Peyer's patch (tissue), 4 donors: ENCODE measurements at places on chromosomes 12 and 14. TPM values are rescaled to one million over a fixed set of nuclear protein-coding genes. Genes with fewer than 3 reads are reported as not detected.
A peak's percentile ranks its signal among the peaks of the same experiment; 100 is the strongest.

- H3K4me3 ChIP-seq, result no peak overlapping the region
- H3K4me1 ChIP-seq, result no peaks in the 10 kb centered on the region
- H3K27ac ChIP-seq, result no peak overlapping the region
- no peaks in the 10 kb centered on the region for H3K36me3 ChIP-seq
These were observed 67.3 kb downstream of the DACT1 start for GRCh38 chr14:58705066-58705465.

DNA sequence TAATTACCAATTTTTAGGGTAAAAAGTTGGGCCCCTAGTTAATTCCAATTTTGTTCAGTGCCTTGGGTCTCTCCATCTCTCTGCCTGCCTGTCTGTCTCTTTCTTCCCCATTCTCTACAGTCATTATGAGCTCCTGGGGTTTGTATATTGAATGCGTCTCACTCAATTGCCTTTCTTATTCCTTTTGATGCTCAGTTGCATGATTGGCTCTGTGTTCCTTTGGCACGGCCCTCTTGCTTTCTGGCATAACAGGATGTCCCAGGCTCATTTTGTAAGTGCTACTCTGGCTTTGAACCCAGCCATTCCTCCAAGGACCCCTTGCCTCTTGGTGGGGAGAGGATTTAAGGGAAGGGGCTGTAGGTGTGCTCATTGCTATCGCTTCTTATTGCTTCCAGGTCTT lies 35.6 kb downstream of the ZNF664 start:
- H3K27ac ChIP-seq, result no peak overlapping the region
- no peaks in the 10 kb centered on the region for H3K27me3 ChIP-seq
- H3K4me1 ChIP-seq, result no peaks in the 10 kb centered on the region
- DNase-seq, result no peak
- H3K36me3 ChIP-seq, result no peaks in the 10 kb centered on the region

DNA sequence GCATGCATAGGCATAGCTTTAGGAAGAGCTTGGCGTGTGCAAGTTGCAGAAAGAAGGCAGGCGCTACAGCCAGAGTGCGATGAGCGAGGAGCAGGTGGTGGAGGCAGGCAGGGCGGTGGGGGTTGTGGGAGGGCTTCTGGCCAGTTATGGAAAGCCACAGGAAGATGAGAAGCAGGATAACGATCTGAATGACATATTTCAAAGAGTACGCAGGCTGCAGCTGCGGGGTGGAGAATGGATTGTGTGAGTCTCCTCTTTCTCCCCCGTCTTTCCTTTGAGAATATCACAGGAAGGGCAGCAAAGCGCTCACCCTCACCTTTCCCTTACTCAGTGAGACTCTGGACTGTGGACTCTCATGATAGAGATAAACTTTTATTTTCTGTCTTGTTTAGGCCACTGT lies 48.7 kb upstream of the PLXNC1 start:
- no peaks in the 10 kb centered on the region for H3K36me3 ChIP-seq
- no peaks in the 10 kb centered on the region for H3K4me1 ChIP-seq
- no peak overlapping the region for H3K4me3 ChIP-seq
- no peaks in the 10 kb centered on the region for H3K27me3 ChIP-seq

DNA sequence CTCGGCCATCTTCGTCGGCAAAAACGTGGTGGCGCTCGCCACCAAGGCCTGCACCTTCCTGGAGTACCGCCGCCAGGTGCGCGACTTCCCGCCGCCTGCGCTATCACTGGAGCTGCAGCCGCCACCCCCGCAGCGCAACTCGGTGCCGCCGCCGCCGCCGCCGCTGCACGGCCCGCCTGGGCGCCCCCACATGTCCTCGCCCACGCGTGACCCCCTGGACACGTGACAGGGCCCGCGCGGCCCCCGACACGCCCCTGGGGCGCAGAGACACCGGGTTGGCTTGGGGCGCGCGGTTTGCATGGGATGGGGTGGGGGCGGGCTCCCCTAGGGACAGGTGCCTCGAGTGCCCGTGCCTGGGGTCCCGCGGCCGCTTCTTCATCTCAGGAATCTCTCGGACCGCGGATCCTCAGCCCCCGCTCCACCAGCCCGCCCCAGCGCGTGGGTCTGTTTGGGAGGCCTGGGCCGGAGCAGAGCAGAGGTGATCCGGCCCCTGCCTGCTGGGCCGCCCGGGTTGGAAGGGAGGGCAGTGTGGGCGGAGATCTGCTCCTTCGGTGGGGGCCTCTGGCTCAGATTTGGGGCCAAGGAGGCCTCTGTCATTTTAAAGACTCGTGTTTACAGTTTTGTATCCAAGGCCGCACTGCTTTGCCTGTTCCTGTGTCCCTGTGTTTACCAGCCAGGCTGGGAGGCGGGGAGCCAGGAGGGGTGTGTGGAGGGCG lies 3.3 kb downstream of the TMEM121 start:
- H3K4me1 ChIP-seq, result no peaks in the 10 kb centered on the region
- peak overlapping the region; percentile 67 for H3K4me3 ChIP-seq
- peaks cover 12% of the 10 kb centered on the region for H3K27me3 ChIP-seq
- no peak overlapping the region for H3K27ac ChIP-seq
- DNase-seq, result peak; percentile 39
- no peaks in the 10 kb centered on the region for H3K36me3 ChIP-seq

- no peaks in the 10 kb centered on the region for H3K27me3 ChIP-seq
- DNase-seq, result no peak
- H3K4me3 ChIP-seq, result no peak overlapping the region
- no peaks in the 10 kb centered on the region for H3K36me3 ChIP-seq
- no peak overlapping the region for H3K27ac ChIP-seq
These were observed 6.1 kb downstream of the FAM186A start for GRCh38 chr12:50390316-50390741.

DNA sequence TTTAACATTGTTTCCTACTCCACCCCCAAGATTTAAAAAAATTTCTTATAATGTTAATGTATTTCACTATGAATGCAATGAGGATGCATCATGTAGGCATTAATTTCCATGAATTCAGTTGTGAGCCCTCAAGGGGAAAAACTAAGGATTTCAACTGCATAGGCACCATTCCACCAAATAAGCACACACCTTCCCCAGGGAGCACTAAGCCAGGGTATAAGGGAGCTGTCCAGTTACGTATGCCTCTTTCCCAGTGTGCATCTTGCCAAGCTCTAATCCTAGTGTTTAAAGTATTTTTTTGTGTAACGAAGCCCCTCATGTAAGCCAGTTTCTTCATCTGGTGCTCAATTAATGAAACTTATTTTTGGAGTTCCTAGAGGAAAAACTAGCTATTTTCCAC lies 6.6 kb downstream of the FERMT2 start:
- no peak overlapping the region for H3K27ac ChIP-seq
- H3K4me3 ChIP-seq, result no peak overlapping the region
- H3K4me1 ChIP-seq, result no peaks in the 10 kb centered on the region
- H3K36me3 ChIP-seq, result no peaks in the 10 kb centered on the region

- no peak overlapping the region for H3K27ac ChIP-seq
- H3K27me3 ChIP-seq, result no peaks in the 10 kb centered on the region
- no peak overlapping the region for H3K4me3 ChIP-seq
- H3K36me3 ChIP-seq, result no peaks in the 10 kb centered on the region
These were observed 65.8 kb downstream of the KCNK10 start for GRCh38 chr14:88256997-88257950.

DNA sequence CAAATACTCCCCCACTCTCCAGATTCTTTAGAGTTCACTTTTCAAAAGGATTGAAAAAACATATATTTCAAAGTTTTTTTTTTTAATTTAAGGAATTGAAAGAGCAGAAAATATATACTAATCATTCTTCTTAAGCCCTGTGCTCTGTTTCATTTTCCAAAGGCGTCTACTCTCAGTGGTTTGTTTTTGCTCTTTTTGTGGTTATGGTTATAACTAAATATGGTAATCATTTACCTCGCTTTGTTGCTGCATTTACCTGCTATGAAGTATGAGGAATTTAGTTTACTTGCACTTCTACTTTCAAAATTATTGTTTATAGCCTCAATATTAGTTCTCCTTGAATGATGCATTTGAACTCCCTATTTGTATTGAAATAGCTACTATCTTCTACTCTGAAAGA lies 55.9 kb upstream of the LRRK2 start:
- no peak for DNase-seq
- H3K36me3 ChIP-seq, result no peaks in the 10 kb centered on the region
- no peak overlapping the region for H3K27ac ChIP-seq
- no peaks in the 10 kb centered on the region for H3K4me1 ChIP-seq

- no peaks in the 10 kb centered on the region for H3K36me3 ChIP-seq
- DNase-seq, result no peak
- H3K27me3 ChIP-seq, result no peaks in the 10 kb centered on the region
These were observed 157.4 kb upstream of the PRMT8 start for GRCh38 chr12:3333583-3333982.

- H3K27ac ChIP-seq, result peak overlapping the region; percentile 78
- H3K36me3 ChIP-seq, result no peaks in the 10 kb centered on the region
- no peaks in the 10 kb centered on the region for H3K4me1 ChIP-seq
These were observed 127.3 kb upstream of the HIF1A start for GRCh38 chr14:61567838-61568571.

- no peaks in the 10 kb centered on the region for H3K4me1 ChIP-seq
- no peak overlapping the region for H3K4me3 ChIP-seq
- no peak overlapping the region for H3K27ac ChIP-seq
These were observed 34.5 kb upstream of the VRK1 start for GRCh38 chr14:96762650-96763049.

DNA sequence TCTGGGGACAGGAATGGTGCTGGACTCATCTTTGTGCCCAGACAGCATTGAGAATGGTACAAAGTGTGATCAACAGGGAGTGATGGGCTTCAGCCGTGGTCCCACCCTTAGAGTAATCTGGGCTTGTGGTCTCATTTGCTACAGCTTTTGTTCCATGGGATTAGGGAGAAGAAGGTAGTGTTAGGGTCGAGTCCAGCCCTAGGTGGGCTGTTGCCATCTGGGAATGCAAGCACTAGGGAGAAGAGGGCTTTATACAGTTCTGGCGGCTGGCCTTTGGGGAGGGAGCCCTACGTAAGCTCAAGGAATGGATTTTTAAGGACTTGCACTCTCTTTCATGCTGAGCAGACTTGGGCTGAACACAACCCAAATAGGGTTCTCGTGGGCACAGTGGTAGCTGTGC lies 4.9 kb downstream of the PLEKHG3 start:
- peak; percentile 26 for DNase-seq
- no peak overlapping the region for H3K4me3 ChIP-seq
- H3K36me3 ChIP-seq, result no peaks in the 10 kb centered on the region
- peak overlapping the region; percentile 87 for H3K27ac ChIP-seq
- peaks cover 5% of the 10 kb centered on the region for H3K4me1 ChIP-seq

DNA sequence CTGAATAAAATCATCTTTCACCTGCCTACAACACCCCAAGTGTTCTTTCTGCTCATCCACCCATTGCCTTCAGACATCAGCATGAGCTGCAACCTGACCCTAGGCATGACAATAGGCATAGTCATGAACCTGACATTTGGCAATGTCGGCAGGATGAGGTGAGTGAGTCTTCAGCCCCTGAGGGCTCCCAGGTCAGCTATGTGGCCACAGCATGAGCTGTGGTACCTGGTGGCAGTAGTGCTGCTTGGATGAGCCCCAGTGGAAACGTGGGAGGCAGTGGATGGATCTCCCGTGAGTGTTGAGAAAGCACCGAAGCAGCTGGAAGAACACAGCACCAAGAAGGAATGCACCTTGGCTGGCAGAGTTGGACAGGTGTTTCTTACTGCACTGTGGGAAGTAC lies 334.8 kb upstream of the FAR2 start:
- no peaks in the 10 kb centered on the region for H3K4me1 ChIP-seq
- DNase-seq, result no peak
- H3K27me3 ChIP-seq, result no peaks in the 10 kb centered on the region
- no peak overlapping the region for H3K4me3 ChIP-seq

- H3K27ac ChIP-seq, result peak overlapping the region; percentile 60
- no peak for DNase-seq
- H3K27me3 ChIP-seq, result no peaks in the 10 kb centered on the region
- H3K4me1 ChIP-seq, result no peaks in the 10 kb centered on the region
- H3K36me3 ChIP-seq, result no peaks in the 10 kb centered on the region
These were observed 13.9 kb upstream of the ATP2A2 start for GRCh38 chr12:110266980-110267620.

GRCh38 chr12:128224226-128224625 lies 42.7 kb upstream of the TMEM132C start:
- DNase-seq, result no peak
- no peaks in the 10 kb centered on the region for H3K4me1 ChIP-seq
- no peaks in the 10 kb centered on the region for H3K36me3 ChIP-seq

DNA sequence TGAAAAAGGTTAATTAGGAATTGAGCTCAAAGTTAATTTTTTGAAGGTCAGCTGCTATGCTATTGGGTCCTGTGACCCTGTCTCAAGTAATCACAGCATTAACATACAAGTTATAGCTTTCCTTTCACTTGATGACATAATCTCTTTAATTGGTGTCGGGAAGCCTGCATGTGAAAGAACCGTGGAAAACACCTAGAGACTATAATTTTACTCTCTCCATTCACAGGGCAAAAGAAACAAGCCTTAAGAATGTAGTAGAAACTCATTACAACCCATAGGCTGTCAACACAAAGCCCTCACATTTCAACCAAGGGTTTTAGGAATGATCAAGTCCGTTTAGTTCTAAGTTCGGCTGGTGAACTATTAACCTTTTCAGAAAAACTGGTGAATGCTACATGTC lies 104.4 kb downstream of the PPM1A start:
- no peak overlapping the region for H3K4me3 ChIP-seq
- H3K36me3 ChIP-seq, result no peaks in the 10 kb centered on the region
- H3K27me3 ChIP-seq, result no peaks in the 10 kb centered on the region

DNA sequence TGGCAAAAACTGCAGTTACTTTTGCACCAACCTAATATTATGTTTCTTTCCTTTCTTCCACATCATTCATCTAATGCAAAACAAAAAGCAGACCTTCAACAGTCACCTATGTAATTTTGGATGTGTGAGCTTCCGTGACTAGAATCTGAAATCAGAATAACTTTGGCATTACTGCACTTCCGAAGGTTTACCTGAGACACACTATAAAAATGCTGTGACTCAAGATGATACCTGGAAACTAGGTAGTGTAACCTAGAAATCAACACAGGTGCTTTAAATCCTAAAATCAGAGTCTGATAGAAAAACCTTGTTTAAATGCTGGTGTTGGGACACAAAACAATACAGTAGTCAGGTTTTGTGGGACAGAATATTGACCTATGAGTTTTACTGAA lies 2.2 kb downstream of the BTBD7 start:
- H3K36me3 ChIP-seq, result no peaks in the 10 kb centered on the region
- peak overlapping the region; percentile 100 for H3K27ac ChIP-seq
- H3K27me3 ChIP-seq, result no peaks in the 10 kb centered on the region
- no peak overlapping the region for H3K4me3 ChIP-seq
- no peak for DNase-seq

DNA sequence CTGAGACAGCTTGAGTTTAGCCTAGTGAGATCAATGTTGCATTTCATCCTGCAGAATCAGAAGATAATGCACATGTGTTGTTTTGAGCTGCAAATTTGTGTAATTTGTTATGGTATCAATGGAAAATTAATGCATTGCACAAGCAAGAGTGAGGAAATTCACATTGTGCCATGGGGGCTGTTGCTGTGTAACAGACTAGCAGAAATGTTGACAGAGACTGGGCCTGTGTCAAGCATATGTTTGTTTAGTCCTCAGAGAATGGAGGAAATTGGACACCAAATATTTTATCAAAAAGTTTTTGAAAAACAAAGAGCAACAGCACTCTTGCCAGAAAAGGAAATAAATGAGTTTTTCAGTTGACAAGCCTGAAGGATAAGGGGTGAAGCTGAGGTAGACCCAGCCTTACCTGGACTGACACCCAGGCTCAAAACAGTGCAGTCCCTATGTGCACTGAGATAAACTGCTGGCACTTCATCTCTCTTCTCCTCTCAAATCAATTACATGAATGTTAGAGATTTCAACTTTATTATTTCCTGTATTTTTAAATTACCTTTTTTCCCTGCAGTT lies 1150.0 kb downstream of the FSCB start:
- no peak for DNase-seq
- H3K27me3 ChIP-seq, result no peaks in the 10 kb centered on the region
- H3K4me1 ChIP-seq, result no peaks in the 10 kb centered on the region
- no peaks in the 10 kb centered on the region for H3K36me3 ChIP-seq
- no peak overlapping the region for H3K4me3 ChIP-seq

TMEM52B gene
- not detected for total RNA-seq

LIN7A gene
- total RNA-seq, result 5.0 TPM

PITPNM2 gene
- total RNA-seq, result 24.8 TPM

GSKIP gene
- total RNA-seq, result 56.9 TPM
